Activated CD4-positive, alpha-beta T cell treated with anti-CD3 and anti-CD28 coated beads, Interleukin-2, amount 10 ng/mL, durations not matched to agents 24 days and 14 days (primary cell): ENCODE measurements at places on chromosomes 2 and 18.
A peak's percentile ranks its signal among the peaks of the same experiment; 100 is the strongest.

GRCh38 chr18:62324917-62325805 is at the start of gene TNFRSF11A:
Gene TNFRSF11A, plus strand, starts transcription at chr18:62325310. Its CDS starts 43 bp downstream, at chr18:62325353.
- peak; percentile 91 for DNase-seq

DNA sequence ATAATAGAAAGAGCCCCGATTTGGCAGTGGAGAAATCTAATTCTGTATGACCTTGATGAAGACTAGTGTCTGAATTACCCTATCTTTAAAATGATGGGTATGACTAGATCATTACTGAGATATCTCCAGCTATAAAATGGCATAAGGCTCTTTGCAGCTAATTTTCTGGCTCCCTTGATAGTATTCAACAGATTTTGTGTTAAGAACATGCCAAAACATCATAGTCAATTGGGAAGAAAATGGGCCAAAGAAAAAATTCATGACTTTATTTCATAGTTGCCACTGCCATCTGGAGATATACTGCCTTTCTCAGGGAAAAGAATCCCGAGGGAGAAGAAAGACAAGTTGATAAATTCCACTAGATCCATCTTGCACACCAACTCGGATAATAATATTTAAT is 1618.7 kb downstream of the LRP1B start:
- no peak for DNase-seq

DNA sequence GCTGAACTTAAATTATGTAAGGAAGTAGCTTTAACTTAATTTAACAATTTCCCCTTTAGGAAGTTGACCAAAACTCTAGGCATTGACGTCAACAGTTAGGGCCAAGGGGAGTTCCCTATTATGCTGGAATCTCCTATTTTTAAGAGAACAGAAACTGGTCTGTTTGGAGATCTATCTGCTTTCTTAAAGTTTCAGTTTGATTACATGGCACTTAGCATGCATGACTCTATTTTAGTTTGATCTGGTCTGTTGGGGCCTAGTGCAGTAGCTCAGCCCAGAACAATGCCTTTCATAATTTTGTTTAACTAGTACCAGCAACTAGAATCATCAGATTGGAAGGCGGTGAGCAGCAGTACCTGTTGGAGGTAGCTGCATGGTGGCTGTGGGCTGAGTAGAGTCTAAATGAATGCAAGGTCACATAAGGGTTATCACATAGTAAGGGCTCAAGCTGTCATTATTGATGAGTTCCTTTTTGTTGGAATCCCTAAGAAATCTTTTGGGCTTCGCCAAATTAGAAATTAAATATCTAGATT is 60.5 kb upstream of the ZNG1B start:
- peak; percentile 55 for DNase-seq

DNA sequence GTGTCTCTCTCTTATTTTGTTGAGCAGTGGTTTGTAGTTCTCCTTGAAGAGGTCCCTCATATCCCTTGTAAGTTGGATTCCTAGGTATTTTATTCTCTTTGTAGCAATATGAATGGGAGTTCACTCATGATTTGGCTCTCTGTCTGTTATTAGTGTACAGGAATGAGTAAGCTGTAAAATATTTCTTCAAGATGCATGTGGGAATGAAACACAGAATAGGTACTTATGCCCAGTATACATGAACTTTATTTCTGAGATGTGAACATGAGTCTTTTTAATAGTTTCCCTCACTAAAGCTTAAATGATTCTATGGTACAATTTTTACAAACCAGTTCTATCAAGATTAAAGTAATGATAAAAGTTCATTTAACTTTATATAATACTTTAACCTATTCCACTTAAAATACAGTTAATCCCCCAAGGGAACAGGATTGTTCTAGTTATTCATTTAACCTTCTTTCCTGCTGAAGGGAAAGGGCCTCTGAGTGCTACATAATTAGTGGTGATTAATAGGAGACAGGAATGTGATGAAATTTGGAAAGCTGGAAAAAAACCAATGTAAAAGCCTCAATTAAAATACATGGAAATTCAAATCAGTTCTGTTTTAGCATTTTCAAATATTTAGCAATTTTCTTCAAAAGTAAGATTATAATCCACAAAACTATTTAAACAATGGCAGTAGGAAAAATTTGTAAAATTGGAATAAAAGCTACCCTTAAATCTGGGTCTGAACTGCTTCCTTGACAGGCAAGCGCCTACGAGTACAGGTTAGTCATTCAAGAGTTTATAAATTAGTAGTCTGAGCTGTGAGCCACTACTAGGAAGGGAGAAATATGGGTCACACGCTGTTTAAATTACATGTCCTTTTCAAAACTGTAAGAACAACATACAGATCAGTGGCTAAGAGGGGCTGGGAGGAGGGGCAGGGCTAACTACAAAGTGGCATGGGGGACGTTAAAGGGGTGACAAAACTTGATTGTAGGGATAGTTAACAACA is 28.9 kb downstream of the SPIRE1 start:
- DNase-seq = no peak

- no peak for DNase-seq
These were observed 184.9 kb downstream of the GLI2 start for GRCh38 chr2:120920454-120921148.

DNA sequence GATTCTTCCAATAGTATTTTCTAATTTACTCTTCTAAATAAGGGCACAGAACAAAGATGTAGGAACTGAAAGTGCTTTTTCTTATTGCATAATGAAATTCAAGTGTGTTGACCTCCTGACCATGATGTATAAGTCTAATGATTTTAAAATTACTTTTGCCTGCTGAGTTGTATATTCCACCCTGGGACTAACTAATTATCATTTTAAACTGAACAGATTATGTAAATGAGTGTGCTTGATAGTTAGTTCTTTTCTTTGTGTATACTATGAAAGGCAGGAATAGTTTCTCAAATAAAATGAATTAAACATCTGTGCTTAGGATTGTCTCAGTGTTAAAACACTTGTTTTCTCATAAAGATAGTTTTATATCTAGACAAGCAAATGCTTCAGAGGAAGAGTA is 284.5 kb downstream of the RIT2 start:
- no peak for DNase-seq

DNA sequence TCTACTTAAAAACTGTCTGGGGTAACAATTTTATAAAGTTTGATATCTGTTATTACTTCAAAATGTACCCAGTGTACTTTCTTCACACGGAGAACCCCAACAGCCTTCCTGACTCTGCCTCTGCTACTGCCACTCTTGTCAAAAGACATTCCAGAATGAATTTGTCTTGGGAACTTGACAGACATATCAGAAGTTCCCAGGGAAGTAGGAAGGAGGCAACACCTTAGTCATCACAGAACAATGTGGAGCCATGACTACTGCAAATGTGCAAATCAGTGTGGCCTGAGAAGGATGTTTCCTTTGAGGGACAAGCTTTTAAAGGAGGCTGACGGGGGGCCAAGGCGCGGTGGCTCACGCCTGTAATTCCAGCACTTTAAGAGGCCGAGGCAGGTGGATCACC is 133.8 kb upstream of the RNF152 start:
- DNase-seq = no peak

DNA sequence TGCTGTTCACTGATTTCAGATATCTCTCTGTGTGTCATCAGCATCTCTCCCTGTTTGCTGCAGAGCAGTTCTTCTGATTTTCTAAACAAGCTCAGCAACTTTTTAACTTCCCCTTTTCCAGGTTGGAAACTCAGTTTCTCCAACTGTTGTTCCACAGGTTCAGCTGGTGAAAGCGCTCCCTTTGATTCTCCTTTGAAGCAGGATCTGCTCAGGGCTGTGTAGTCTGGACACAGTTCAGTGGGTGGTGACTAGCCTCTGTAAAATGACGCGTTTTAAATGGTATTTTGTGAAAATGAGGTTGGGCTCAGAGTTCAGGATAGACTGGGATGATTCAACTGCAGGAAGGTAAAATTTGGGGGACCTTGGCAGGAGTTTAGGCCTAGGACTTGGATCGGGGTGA is 106.3 kb downstream of the TRIM43 start:
- no peak for DNase-seq

DNA sequence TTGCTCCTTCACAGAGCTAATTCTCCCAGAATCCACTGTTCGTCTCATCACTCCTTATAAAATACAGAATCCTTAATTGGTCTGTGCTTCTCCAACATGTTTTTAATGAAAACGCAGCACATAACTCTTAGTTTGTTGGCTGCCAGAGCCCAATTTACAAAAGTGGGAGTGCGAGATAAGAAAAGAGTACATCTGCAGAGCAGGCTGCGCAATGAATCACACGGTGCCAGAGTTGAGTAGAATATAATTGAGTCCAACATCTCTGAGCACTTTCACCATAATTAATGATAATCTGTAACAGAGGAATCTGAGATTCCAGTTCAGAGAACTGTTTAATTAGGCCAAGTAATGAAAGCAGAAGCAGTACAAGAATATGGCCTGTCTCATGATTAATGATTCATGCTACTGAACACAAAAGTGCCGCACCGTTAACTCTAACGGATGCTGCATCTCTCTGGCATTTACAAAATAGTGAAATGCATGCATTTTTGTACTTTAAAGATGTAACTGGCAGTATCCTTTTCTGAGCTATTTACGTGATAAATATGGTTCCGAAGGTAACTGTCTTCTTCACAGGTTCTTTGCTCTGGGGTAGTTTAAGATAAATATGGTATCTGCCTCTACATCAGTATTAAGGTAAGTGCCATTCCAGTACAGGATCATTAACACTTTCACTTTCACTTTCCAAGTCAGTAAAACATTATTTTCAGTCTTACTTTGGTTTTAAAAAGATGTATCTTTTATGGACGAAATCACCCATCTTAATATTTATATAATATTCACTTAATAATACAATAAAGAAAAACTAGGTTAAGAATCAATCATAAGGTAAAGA is 785.6 kb downstream of the NR4A2 start:
- DNase-seq = no peak

- DNase-seq = no peak
These were observed 1.6 kb downstream of the CDH2 start for GRCh38 chr18:28175150-28175929.

DNA sequence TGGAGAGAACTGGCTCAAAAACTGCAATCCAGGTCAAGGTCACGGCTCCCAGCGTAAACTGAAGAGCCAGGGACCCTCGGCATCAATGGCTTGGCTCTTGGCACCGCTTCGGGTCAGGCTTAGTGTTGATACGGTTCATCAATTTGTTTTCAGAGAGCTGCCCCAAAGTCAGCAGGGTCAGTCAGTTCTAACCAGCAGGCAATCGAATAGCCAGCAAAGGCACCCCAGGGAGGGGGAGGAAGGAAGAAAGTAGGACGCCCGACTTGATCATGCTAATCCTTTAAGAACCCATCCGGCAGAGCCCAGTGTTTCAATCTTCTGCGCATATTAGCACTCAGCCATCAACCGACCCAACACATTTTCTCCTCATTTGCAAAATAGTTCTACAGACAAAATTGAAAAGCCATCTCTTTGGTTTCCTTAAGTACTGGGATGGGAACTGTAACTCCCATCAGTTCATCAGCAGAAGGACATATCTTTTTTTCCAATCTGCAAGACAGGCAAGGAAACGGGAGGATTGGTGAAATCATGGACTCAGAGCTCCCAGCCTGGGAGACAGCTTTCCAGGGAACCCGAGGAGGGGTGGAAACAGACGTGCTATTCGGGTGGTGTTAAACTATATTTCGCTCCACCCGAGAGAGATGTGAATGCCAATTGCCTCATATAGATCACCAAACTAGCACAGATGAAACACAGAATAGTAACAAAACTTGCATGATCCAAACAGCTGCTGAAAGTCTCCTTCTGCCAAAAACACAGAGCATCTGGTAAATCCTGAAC is 40.7 kb upstream of the CABLES1 start:
- no peak for DNase-seq

DNA sequence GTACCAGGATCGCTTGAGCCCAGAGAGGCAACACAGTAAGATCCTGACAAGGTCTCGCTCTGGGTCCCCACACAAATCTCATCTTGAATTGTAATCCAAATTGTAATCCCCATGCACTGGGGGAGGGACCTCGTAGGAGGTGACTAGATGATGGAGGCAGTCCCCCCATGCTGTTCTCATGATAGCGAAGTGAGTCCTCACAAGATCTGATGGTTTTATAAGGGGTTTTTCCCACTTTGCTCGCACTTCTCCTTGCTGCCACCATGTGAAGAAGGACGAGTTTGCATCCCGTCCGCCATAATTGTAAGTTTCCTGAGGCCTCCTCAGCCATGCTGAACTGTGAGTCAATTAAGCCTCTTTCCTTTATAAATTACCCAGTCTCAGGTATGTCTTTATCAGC is 46.0 kb upstream of the SERTAD2 start:
- DNase-seq = peak; percentile 61

- DNase-seq = peak; percentile 73
These were observed 206.8 kb downstream of the CLIP4 start for GRCh38 chr2:29322011-29322410.

- DNase-seq = no peak
These were observed 63.0 kb upstream of the ACVR1C start for GRCh38 chr2:157691695-157692094.

GRCh38 chr2:203498161-203498560 is 36.9 kb downstream of the RAPH1 start:
- DNase-seq = peak; percentile 20

- DNase-seq = no peak
These were observed 77.2 kb upstream of the CD226 start for GRCh38 chr18:70024829-70025228.

DNA sequence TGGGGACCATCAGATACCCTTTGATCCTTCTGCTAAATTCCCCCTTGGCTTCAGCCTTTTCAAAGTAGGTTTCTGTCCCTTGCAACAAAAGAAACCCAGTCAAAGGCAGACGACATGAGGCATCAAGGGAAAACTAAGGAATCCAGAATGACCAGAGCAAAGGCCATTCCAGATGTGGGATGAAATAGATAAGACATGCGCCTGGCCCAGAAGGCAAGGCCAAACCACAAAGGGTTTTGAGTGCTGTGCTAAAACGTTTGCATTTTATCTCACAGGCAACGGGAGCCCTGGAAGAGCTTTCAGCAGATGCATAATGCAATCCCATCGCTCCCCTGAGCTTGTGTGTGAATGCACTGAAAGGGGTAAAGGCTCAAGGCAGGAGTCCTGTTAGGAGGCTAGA is 17.7 kb downstream of the CXCR1 start:
- DNase-seq = no peak

DNA sequence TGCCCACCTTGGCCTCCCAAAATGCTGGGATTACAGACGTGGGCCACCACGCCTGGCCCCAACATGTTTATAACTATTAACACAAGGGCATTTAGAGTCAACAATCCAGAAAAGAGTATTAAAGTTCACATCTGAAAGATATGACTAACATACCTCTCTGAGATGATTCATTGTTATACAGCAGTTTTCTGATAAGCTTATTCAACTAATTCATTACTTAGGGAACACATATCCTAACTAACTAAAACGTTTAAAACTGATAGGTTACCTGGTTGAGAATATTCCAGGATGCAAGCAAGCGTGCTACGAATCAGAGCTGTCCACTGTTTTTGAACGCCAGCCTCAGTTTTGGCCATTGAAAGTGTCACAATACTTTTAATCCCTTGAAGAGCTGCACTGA is 34.0 kb upstream of the STRN start:
- DNase-seq = no peak
